ENCODE measurements at places on chromosomes 1 and 21. TPM values are rescaled to one million over a fixed set of nuclear protein-coding genes. Genes with fewer than 3 reads are reported as not detected.
A peak's percentile ranks its signal among the peaks of the same experiment; 100 is the strongest.

- DNase-seq = no peak
- no peaks in the 10 kb centered on the region for H3K27me3 ChIP-seq
- H3K27ac ChIP-seq = peak overlapping the region; percentile 79
Observed at GRCh38 chr1:3857791-3858129, 484 bp downstream of the DFFB start.

- no peaks in the 10 kb centered on the region for H3K36me3 ChIP-seq
- DNase-seq = no peak
- no peak overlapping the region for H3K4me3 ChIP-seq
- no peaks in the 10 kb centered on the region for H3K27me3 ChIP-seq
- H3K4me1 ChIP-seq = peaks cover 63% of the 10 kb centered on the region
Observed at GRCh38 chr1:89603651-89604413, 29.1 kb upstream of the LRRC8C start.

DNA sequence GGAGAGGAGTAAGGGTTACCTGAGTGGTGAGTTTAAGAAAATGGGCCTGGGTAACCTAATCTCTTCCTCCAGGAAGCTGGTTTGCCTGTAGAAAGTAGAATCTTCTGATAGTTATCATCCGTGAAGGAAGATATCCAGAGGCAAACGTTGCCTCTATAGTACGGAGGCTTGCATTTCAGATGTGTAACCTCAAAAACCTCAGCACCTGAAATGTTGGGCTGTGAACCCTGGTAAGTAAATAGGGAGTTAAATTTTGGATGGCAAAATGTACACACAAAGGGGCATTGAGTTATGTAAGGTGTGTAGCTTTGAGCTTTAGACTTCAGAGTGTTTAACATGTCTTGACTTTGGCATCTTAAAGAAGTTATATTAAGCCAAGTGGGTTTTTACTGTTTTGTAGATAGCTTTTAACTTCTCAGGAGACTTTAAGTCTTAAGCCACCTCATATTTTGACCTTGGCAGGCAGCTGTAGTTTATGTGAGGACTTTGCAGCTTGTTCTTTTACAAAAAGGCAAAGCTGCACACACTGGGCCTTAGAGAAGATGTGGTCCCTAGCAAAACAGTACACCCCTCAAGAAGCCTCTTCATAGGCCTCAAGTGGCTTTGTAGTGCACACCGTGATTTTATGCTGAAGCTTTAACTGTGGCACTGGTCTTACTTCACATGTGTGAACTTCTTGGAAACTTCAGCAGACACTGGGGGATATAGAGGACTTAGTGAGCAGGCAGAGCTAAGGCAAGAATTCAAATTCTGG is 83.4 kb downstream of the SNRPE start:
- H3K36me3 ChIP-seq = no peaks in the 10 kb centered on the region
- no peak overlapping the region for H3K27ac ChIP-seq
- no peak for DNase-seq
- no peaks in the 10 kb centered on the region for H3K27me3 ChIP-seq

- H3K27ac ChIP-seq = no peak overlapping the region
- no peak overlapping the region for H3K4me3 ChIP-seq
- no peaks in the 10 kb centered on the region for H3K36me3 ChIP-seq
- no peaks in the 10 kb centered on the region for H3K27me3 ChIP-seq
- no peaks in the 10 kb centered on the region for H3K4me1 ChIP-seq
Observed at GRCh38 chr1:238653693-238654321, 732.6 kb upstream of the CHRM3 start.

DNA sequence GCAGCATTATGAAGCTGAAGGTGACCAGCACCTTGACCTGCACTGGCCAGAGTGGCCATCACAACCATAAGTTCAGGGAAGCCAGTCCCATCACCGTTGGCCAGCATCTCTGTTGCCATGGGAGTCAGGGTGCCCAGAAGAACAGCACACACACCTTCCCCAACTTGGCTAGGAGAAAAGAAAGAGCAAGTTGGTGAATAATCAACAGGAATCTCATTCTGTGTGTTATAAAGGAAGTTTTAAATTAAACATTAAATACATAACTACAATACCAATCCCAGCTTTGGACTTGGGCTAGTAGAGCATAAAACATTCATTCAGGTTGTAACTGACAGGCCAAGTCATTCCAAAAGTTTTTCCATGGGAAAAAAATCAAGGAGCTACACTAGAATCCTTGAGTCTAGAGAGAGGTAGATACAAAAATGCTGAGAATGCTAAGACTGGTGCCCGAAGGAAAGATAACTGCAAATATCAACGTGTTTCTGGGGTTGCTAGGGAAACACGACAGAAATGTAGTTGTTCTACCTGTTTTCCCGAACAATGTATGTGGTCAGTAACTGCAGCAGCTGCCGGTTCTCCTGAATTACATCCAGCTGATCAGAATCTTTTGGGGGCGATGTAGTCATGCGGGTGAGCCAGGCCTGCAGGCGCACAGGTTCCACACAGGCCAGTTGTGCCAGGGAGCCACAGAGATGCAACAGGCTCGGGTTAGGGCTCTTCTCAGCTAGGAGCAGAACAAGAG is 45.6 kb downstream of the UBR4 start:
- H3K36me3 ChIP-seq = peaks cover 55% of the 10 kb centered on the region
- H3K27ac ChIP-seq = no peak overlapping the region
- no peak overlapping the region for H3K4me3 ChIP-seq
- no peaks in the 10 kb centered on the region for H3K27me3 ChIP-seq

GRCh38 chr1:235567812-235568503 is 63.7 kb upstream of the B3GALNT2 start:
- H3K27me3 ChIP-seq = no peaks in the 10 kb centered on the region
- no peak overlapping the region for H3K27ac ChIP-seq
- no peaks in the 10 kb centered on the region for H3K4me1 ChIP-seq

- peaks cover 67% of the 10 kb centered on the region for H3K4me1 ChIP-seq
- peak within 1 kb of the TSS; percentile 77 for H3K27ac ChIP-seq
- H3K4me3 ChIP-seq = peak within 1 kb of the TSS; percentile 98
- peaks cover 20% of the 10 kb centered on the region for H3K36me3 ChIP-seq
- H3K27me3 ChIP-seq = no peaks in the 10 kb centered on the region
- DNase-seq = peak; percentile 70
Observed at GRCh38 chr1:26317612-26318337, at the start of gene CD52. Gene CD52 (plus strand): TSS chr1:26317958. CDS start chr1:26318018, 60 bp downstream.

- no peaks in the 10 kb centered on the region for H3K27me3 ChIP-seq
- DNase-seq = no peak
- H3K4me1 ChIP-seq = no peaks in the 10 kb centered on the region
- H3K27ac ChIP-seq = no peak overlapping the region
Observed at GRCh38 chr1:222161676-222162075, 386.2 kb downstream of the HHIPL2 start.

- peaks cover 18% of the 10 kb centered on the region for H3K36me3 ChIP-seq
- H3K27me3 ChIP-seq = no peaks in the 10 kb centered on the region
- no peaks in the 10 kb centered on the region for H3K4me1 ChIP-seq
- no peak for DNase-seq
Observed at GRCh38 chr21:38813547-38813946, 7.8 kb downstream of the ETS2 start.

LRRC8B gene
- 18.1 TPM for total RNA-seq

E2F2 gene
- 0.14 TPM for total RNA-seq

FAM72B gene
- total RNA-seq = 0.56 TPM

PAPPA2 gene
- not detected for total RNA-seq

EXO1 gene
- total RNA-seq = 29.8 TPM

KRTAP13-2 gene
- not detected for total RNA-seq

SLC45A3 gene
- total RNA-seq = 2.0 TPM

TDRD5 gene
- total RNA-seq = not detected

EVA1C gene
- 16.3 TPM for total RNA-seq

THAP3 gene
- total RNA-seq = 27.9 TPM
